ENCODE measurements at places on chromosomes 4 and X. TPM values are rescaled to one million over a fixed set of nuclear protein-coding genes. Genes with fewer than 3 reads are reported as not detected.

DNA sequence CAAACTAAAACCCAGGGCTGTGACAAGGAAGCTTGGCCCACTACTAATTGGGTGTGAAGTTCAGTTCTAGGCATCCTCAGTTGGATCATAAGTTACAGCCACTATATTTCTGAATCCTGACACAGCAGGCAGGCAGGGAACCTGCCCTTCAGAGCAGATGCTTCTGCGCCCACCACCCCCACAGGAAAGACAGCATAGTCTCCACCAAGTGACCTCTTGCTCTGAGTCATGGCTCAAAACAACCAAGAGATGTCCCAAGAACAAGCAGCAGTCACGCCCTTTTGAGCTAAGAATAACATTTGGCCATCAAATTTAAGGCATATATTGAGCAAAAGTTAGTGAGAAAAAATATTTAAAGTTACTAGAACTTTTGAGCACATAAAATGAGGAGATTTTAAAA lies 170.7 kb upstream of the SMARCAD1 start:
- DNase-seq = no peak

GRCh38 chr4:159148441-159148840 lies 45.6 kb downstream of the RAPGEF2 start:
- DNase-seq = no peak

- no peak for DNase-seq
These were observed 58.6 kb upstream of the P2RY10 start for GRCh38 chrX:78886550-78886949.

GRCh38 chr4:112842513-112842912 lies 205.6 kb downstream of the LARP7 start:
- DNase-seq = no peak

DNA sequence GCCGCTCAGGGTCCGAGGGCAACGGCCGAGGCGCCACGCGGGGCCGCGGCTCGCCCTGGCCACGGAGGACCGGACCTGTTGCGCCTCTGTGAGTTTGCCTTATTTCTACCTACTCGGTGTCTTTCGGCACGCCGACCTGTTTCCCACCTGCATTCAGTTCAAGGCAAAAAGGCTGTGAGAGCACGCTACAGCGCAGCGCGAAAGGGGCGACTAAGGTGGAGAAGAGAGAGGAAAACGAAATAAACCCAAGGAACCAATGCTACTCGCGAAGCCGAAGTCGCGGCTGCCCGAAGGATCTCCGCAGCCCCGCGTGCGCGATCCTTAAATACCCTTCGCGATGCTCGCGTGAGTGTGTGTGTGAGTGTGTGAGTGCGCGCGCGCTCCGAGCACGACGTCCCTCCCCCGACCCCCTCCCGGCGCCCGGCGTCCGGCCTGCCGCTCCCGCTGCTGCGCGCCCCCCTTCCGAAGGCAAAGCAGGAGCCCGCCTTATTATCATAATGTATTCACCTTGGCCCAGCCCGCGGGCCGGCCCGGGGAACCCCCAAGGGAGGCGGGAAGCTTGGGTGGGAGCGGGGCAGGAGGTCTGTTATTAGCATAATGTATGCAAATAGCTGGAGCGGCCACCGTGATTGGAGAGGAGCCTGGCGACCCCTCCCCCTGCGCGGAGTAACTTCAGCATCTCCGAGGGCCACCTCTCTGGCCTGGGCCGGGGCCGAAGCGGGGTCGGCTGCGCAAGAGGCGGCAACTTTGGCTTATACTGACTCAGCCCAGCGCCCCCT lies at the start of gene COL25A1:
COL25A1 (minus strand) TSS at position 298 of the 779 bp plus-strand sequence.
- DNase-seq = peak; percentile 47

OPRPN gene
- not detected for total RNA-seq

All from activated T-cell treated with anti-CD3 and anti-CD28 coated beads, Interleukin-2, amount 50 U/mL, for 72 hours (primary cell).